Activated CD4-positive, alpha-beta T cell treated with anti-CD3 and anti-CD28 coated beads for 36 hours (primary cell): ENCODE measurements at places on chromosomes 7 and 10. TPM values are rescaled to one million over a fixed set of nuclear protein-coding genes. Genes with fewer than 3 reads are reported as not detected.

GRCh38 chr10:128022261-128023196 lies 103.7 kb downstream of the MKI67 start:
- peaks cover 2% of the 10 kb centered on the region for H3K27me3 ChIP-seq
- no peak overlapping the region for H3K4me3 ChIP-seq
- no peak overlapping the region for H3K27ac ChIP-seq
- no peak for DNase-seq

ASB13 gene
- 9.8 TPM for total RNA-seq

GRCh38 chr7:130301501-130302020 lies 8.6 kb downstream of the CPA4 start:
- DNase-seq: no peak
- H3K27me3 ChIP-seq: no peaks in the 10 kb centered on the region
- H3K36me3 ChIP-seq: no peaks in the 10 kb centered on the region

- peaks cover 55% of the 10 kb centered on the region for H3K4me1 ChIP-seq
- H3K27ac ChIP-seq: peak overlapping the region; percentile 89
- no peaks in the 10 kb centered on the region for H3K27me3 ChIP-seq
- DNase-seq: peak; percentile 30
Observed at GRCh38 chr7:2037808-2038522, 194.8 kb downstream of the MAD1L1 start.

DNA sequence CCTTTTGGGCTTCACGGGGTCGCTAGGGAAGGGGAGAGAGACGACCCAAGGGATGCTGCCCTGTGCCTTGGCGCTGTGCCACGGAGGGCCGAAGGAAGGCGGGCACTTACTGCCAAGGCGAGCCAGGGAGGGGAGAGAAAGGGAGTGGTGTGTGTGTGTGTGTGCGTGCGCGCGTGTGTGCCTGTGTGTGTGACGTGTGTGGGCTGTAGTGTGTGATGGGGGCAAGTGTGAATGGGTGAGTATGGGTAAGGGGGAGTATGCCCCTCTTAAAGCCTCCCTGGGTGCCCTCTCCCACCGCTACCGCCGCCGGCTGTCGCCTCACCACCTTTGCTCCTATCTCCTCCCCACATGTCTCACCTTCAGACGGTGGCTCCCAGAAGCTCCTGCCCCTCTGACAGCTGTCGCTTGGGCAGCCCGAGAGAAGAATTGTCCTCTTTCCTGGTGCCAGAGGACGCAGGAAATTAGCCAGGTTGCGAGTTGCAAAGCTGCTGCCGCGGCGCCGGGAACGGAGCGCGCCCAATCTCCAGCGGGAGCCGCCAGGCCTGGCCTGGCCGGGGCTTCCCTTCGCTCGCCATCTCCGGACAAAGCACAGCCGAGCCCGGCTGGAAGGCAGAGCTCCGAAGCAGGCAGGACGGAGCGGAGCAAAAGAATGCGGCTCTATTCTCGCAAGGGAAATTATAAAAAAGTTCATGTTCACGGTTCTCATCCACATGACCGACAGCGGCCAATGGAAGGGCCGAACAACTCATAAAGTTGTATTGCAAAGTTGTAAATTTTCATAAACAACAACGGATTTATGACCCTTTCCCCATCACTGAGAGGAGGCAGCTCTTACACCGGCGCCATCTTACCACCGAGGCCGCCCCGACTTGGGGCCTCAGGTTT lies at the start of gene HOXA3:
Gene HOXA3 (minus strand): TSS at position 653 of the 885 bp plus-strand sequence. CDS start 41,943 bp downstream, outside the sequence.
- peaks cover 41% of the 10 kb centered on the region for H3K4me1 ChIP-seq
- no peak for DNase-seq
- H3K27me3 ChIP-seq: peaks cover 79% of the 10 kb centered on the region
- H3K27ac ChIP-seq: no peak within 1 kb of the TSS
- peak within 1 kb of the TSS; percentile 35 for H3K4me3 ChIP-seq

SEMA3A gene
- 1.4 TPM for total RNA-seq

AGAP9 gene
- 4.1 TPM for total RNA-seq

DNA sequence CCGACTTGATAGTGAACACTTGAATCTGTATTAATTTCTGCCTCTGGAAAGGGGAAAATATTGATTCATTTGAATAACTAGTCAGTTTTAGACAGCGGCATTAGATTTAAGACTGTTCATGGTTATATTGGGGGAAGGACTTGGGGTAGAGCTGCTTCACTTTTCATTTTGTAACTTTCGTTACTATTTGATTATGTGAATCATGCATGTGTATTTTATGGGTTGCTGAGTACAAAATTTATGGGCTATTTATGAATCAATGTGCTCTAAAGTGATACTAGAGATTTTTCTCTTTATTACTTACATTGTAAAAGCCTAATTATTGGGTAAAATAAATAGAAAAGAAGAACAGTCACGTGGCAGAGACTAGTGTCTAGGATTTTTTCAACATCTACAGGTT lies 4.9 kb downstream of the GLUD1 start:
- peaks cover 57% of the 10 kb centered on the region for H3K36me3 ChIP-seq
- no peak overlapping the region for H3K27ac ChIP-seq
- H3K4me3 ChIP-seq: no peak overlapping the region
- peaks cover 71% of the 10 kb centered on the region for H3K4me1 ChIP-seq

BTBD16 gene
- not detected for total RNA-seq

GRCh38 chr7:101237206-101238067 lies at the start of gene CLDN15:
Gene CLDN15, minus strand, starts transcription at chr7:101237802. Its CDS starts 221 bp downstream, at chr7:101237581.
- H3K4me3 ChIP-seq: no peak within 1 kb of the TSS
- H3K36me3 ChIP-seq: peaks cover 12% of the 10 kb centered on the region
- no peak for DNase-seq
- no peaks in the 10 kb centered on the region for H3K4me1 ChIP-seq
- H3K27me3 ChIP-seq: no peaks in the 10 kb centered on the region
- peak within 1 kb of the TSS; percentile 25 for H3K27ac ChIP-seq

GRCh38 chr10:132689721-132690360 lies 96.1 kb downstream of the NKX6-2 start:
- H3K4me1 ChIP-seq: peaks cover 8% of the 10 kb centered on the region
- H3K27me3 ChIP-seq: no peaks in the 10 kb centered on the region
- H3K4me3 ChIP-seq: no peak overlapping the region
- peaks cover 20% of the 10 kb centered on the region for H3K36me3 ChIP-seq
- H3K27ac ChIP-seq: no peak overlapping the region

DNA sequence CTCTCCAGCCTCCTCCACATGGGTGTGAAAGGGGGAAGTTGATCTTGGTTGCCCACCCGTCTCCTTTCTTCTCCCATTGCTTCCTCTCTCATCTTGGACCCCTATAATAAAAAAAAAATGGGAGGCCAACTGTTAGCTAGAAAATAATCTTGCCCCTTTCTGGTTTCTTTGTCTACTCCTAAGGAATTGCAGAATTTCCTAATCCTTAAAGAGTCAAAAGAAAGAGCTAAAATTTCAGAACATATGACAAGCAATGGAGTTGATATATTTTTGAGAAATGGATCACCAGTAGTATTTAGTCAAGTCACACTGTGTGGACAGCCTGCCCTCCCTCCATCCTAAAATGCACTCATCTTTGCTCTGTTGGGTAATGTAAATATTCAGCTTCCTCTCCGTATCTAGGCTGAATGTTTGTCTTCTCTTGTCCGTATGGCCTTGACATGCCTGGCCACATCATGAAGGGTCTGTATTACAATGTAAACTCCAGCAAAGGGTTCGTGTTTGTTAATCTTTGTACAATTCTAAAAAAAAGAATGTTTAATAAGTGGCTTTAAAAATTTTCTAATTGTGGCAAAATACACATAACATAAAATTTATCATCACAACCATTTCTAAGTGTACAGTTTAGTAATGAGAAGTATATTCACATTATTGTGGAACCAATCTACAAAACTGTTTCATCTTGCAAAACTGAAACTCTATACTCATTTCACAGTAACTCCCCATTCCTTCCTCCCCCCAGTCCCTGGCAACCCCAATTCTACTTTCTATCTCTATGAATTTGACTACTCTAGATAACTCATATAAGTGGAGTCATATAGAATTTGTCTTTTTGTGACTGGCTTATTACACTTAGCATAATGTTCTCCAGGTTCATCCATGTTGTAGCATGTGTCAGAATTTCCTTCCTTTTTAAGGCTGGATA lies 71.5 kb downstream of the ZNF92 start:
- H3K27me3 ChIP-seq: peaks cover 2% of the 10 kb centered on the region
- DNase-seq: no peak
- no peak overlapping the region for H3K27ac ChIP-seq
- no peak overlapping the region for H3K4me3 ChIP-seq

PLAC9 gene
- total RNA-seq: not detected

FEZF1 gene
- total RNA-seq: not detected

ARHGAP21 gene
- total RNA-seq: 25.9 TPM

DNA sequence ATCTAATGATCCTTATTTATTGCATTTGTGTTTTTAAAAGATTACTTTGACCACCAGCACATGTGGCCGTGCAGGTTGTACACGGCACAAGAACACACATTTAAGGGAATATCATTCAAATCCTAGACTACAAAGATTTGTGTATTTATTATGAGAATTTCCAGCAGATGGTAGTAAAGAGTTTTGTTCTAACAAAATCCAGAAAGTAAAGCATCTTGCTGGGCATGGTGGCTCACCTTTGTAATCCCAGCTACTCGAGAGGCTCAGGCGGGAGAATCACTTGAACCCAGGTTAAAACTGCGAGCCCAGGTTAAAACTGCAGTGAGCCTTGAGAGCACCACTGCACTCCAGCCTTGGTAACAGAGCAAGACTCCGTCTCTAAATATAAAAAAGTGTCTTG lies 31.5 kb downstream of the MACROH2A2 start:
- H3K36me3 ChIP-seq: no peaks in the 10 kb centered on the region
- H3K4me1 ChIP-seq: no peaks in the 10 kb centered on the region
- no peak overlapping the region for H3K4me3 ChIP-seq
- no peaks in the 10 kb centered on the region for H3K27me3 ChIP-seq
- DNase-seq: no peak

GRCh38 chr7:96471606-96472005 lies 149.7 kb upstream of the SLC25A13 start:
- peak overlapping the region; percentile 42 for H3K27ac ChIP-seq
- DNase-seq: no peak
- no peaks in the 10 kb centered on the region for H3K27me3 ChIP-seq

DNA sequence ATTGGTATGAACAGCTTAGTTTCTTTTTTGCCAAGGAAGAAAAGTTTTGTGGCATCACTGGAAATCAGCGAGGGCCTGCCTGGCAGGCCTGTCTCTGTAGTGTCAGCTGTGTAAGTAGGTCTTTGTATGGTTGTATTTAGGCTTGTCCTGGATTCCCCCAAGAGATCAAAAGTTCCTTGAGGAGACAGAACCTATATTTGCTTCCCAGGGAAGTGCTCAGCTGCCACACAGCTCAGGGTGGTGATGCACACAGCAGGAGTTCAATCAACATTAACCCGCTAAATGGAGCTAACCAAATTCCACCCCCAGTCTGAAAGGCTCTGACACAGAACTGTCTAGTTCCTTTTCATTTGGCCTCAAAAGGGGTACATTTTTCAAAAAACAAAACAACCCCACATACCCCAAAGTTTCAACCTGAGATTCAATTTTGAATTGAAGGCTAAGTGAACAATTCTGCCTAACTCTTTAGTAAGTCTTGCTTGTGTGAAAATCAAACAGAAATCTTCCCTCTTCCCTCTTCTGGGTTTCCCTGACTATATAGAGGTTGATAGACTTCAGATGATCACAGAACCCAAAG lies 124.4 kb downstream of the CLEC2L start:
- no peaks in the 10 kb centered on the region for H3K27me3 ChIP-seq
- peaks cover 2% of the 10 kb centered on the region for H3K36me3 ChIP-seq
- DNase-seq: no peak
- peak overlapping the region; percentile 52 for H3K4me3 ChIP-seq
- peak overlapping the region; percentile 70 for H3K27ac ChIP-seq

DNA sequence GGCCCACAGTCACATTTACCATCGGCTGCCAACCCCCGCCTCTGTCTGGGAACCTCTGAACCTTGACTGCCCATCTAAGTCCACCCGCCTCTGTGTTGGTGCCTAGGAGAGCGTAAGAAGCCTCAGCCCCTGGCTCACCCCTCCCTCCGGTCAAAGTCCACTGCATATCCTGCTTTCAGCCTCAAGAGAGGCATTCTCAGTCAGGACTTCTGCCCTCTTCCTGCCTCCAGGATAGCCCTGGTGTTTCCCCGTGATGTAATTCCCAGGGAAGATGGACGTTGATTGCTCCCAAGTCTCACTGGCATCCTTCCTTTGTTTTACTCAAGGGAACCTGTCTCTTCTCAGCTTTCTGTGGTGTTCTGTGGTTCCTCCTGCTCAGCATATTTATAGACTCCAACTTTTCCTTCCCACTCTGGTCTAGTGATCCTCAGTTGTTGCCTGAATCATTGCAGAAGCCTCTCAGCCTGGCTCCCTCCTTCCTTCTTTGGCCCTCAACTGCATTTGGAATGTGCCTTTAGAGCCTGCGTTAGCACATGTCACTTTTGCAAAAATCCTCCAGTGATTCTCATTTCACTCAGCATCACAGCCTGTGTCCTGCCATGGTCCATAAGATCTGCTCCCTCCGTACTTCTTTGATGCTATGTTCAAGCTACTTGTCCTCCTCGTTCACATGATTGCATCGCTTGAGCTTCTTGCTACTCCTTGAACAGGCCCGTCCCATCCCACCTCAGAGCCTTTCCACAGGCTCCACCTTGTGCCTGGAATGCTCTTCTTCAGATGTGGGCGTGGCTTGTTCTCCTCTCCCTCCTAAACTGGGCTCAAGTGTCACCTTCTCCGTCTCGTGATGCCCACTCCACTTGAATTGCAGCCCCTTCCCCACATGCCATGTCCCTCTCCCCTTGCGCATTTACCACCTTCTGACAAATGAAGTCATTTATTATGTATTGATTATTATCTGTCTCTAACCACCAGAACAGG lies 124.2 kb downstream of the PLPP4 start:
- no peaks in the 10 kb centered on the region for H3K4me1 ChIP-seq
- H3K36me3 ChIP-seq: no peaks in the 10 kb centered on the region
- H3K4me3 ChIP-seq: no peak overlapping the region
- no peak overlapping the region for H3K27ac ChIP-seq
- no peaks in the 10 kb centered on the region for H3K27me3 ChIP-seq
